ENCODE measurements at places on chromosomes 5 and 9. TPM values are rescaled to one million over a fixed set of nuclear protein-coding genes. Genes with fewer than 3 reads are reported as not detected.

Gene RANBP3L
- 8.3 TPM for polyA plus RNA-seq

Gene CCNI2
- 2.6 TPM for polyA plus RNA-seq

Gene IFNA13
- not detected for polyA plus RNA-seq

Gene MTREX
- 99.5 TPM for polyA plus RNA-seq

Gene PCDHGA12
- 0.94 TPM for polyA plus RNA-seq

Gene AK8
- 3.2 TPM for polyA plus RNA-seq

DNA sequence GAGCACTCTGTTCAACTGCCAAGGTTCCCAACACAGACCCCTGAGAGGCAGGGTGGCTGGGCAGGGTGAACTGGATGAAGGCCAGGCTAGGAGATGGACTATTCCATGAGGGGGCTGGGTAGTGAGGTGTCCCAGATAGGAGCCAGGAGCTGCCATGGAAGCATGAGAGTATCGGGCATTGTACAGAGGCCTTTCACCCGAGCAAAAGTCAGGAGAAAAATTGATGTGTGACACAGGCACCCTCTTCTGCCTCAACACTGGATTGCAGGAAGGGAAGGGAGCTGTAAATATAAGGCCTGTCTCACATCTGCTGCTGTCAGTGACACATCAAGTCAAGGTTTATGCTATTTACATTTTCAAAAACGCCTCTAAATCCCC is 74.6 kb downstream of the UBAP1 start:
- no peak for DNase-seq

GRCh38 chr5:142175461-142176142 is 67.0 kb downstream of the NDFIP1 start:
- no peak for DNase-seq

DNA sequence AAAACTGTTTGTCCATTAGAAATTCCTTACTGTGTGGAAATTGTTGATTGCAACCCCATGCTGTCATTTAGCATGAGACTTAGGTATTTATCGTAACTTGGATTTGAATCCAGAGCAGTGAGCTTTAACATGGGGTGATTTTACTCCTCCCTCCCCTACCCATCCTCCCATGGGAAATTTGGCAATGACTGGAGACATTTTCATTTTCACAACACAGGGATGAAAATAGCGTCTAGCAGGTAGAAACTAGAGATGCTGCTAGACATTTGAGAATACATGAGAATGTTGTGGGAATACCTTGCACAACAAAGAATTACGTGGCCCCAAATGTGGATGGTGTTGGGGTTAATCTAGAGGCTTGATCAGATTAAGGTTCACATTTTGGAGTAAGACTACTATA is 191.3 kb upstream of the MPDZ start:
- no peak for DNase-seq

- DNase-seq: peak; percentile 92
Measured at GRCh38 chr9:111631214-111631971, at the start of gene DNAJC25. TSS of gene DNAJC25 (plus strand) at chr9:111631334. CDS start at chr9:111631408, 74 bp downstream.

- no peak for DNase-seq
Measured at GRCh38 chr5:106134549-106134948, 1536.2 kb downstream of the EFNA5 start.

- DNase-seq: no peak
Measured at GRCh38 chr9:34590381-34591247, 1.1 kb upstream of the CNTFR start.

DNA sequence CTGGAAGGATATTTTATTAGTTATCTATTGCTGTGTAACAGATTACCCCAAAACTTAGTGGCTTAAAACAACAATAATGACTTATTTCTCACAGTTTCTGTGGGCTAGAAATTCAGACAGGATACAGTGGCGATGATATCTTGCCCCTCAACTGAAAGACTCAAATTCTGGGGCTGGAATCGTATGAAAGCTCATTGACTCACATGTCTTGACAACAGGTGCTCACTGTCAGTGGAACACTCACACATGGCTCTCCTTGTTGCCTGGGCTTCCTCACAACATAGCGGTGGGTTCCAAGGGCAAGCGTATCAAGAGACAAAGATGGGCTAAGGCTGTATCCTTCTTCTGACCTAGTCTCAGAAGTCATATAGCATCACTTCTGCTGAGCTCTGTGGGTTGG is 3.7 kb upstream of the GNPDA1 start:
- DNase-seq: no peak

DNA sequence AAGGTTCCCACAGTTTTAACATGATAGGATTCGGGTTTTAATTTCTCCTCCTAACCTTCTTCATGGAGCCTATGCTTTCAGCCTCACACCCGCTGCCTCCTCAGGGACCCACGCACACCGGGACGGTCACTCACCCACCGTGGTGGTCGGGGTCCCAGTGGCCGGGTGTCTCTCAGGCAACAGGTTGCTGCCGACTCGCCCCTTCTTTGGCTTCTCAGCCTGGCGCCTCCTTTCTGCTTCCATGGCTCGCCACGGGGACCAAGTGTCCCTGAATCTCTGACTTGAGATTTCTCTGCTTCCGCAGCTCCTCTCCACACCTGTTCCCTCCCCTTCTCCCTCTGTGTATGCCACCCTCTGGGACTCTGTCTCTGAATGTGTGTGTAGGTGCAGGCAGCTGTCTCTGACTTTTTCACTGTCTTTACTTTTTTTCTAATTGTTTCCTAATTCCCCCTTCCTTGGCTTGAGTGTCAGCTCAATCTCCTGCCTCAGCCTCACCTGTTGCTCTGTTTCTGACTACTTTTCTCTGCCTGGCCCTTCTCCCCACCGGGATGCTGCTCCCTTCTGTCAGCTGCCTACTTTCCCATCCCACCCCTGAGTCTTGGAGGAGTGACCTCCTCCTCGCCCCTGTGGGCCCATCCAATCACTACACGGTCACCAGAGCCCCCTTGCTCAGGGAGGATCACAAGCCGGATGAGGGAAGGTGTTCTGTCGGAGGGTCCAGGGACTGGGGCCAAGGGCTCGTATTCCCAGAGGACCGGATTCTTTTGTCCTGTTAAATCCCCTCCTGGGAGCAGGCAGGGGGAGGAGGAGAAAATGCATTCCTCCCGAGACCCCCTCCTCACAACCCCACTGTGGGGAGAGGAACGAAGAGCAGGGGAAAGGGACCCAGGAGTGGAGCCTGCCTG is at the start of gene PROP1:
PROP1 (minus strand) TSS at position 552 of the 905 bp plus-strand sequence; CDS start at position 243, 309 bp downstream.
- no peak for DNase-seq

GRCh38 chr5:10363519-10364185 is 10.2 kb downstream of the MARCHF6 start:
- no peak for DNase-seq

DNA sequence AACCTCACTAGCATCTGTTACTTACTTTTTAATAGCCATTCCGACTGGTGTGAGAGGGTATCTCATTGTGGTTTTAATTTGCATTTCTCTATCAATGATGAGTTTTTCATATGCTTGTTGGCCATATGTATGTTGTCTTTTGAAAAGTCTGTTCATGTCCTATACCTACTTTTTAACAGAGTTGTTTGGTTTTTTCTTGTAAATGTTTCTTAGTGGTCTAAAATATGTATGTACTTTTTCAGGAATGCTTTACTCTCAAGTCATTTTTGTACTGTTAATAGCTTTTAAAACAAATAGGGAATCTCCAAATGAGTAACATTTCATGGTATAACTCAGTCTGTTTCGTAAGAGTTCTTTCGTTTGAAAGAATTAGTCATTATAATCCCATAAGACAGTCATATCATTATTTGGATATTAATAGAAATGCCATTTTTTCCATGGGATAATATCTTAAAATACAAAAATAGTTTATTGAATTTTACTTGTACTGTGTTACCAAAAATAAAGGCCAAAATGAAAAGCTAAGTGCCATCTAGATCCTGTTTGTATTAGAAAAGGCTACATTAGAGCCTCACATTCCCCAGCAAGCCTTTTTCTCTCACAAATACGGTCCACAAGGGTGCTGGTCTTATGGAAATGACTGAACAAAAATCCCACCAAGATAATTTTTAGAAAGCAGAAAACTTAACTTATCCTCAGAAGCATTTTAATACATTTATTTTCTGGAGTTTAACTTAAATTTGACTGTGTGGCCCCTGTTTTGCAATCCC is 247.7 kb downstream of the PJA2 start:
- DNase-seq: no peak

DNA sequence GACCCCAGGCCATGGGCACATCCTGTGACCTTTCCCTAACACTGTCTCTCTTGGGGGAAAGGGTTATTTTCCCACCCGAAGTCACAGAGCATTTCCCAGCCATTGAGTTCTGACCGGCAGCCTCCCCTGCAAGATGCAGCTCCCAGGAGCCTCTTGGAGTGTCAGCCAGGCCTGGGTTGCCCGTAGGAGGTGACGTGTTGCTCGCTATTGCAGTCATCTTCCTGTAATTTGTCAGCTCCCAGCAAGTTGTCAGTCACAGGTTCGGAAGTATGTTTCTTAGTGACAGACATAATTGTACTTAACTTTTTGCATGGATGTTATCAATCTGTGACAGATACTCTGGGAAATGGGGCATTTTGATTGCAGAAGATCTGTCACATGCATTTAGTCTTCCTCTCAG is 74.5 kb downstream of the MVB12B start:
- no peak for DNase-seq

DNA sequence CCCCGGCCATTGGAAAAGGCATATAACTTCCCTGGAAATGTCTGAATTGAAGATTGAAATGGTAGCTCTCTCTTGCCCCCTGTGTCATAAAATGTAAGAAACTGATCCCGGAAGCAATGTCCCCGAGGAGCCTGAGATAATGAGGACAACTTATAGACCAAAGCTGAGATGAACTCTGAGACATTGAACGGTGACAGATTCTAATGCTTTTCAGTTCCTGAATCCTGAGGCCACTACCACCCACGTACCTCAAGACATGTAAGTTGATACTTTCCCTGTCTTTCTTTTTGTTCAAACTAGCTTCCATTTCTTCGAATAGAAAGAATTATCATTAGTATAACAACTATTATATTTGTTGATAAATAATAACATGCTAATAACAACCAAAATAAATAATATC is 51.0 kb downstream of the KIF4B start:
- no peak for DNase-seq

- no peak for DNase-seq
Measured at GRCh38 chr9:124299515-124300090, 41.9 kb downstream of the NEK6 start.

GRCh38 chr5:38737976-38738375 is 107.8 kb upstream of the OSMR start:
- DNase-seq: no peak

- DNase-seq: no peak
Measured at GRCh38 chr9:73182928-73183327, 31.3 kb downstream of the ANXA1 start.

DNA sequence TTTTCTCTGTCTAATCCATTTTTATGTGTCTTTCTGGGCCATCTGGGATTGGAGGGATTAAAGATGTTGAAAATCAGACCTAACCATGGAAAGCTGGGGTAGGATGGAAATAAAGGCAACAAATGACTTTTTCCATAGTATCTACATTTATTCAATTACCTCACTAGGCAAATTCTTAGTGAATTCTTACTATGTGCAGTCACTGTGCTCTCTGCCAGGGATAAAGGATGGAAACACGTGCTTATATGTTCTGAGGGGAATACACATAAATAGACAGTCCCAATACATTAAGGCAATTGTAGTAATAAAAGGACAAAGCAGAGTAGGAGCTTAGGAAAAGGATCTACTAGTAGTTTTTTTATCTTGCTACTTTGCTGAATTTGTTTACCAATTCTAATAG is 214.2 kb downstream of the PRR16 start:
- DNase-seq: no peak

DNA sequence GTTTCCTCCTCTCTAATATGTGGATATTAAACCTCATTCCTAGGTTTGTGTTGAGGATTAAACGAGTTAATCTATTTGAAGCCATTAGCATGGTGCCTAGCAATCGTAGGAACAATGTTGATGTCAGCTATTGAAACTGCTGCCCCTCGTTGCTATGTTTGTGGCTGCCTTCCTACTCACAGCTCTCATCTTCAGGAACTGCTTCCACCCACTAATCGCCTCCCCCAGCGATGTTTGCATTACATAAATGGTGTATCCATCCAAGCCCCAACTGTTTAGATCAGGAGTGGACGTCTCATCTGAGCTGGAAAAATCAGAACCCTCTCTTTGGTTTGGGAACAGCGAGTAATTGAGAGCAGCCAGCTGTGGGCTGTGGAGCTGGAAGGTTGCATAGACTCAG is 416.6 kb downstream of the ARHGEF28 start:
- DNase-seq: no peak
